ENCODE measurements at places on chromosomes 16 and 17.

DNA sequence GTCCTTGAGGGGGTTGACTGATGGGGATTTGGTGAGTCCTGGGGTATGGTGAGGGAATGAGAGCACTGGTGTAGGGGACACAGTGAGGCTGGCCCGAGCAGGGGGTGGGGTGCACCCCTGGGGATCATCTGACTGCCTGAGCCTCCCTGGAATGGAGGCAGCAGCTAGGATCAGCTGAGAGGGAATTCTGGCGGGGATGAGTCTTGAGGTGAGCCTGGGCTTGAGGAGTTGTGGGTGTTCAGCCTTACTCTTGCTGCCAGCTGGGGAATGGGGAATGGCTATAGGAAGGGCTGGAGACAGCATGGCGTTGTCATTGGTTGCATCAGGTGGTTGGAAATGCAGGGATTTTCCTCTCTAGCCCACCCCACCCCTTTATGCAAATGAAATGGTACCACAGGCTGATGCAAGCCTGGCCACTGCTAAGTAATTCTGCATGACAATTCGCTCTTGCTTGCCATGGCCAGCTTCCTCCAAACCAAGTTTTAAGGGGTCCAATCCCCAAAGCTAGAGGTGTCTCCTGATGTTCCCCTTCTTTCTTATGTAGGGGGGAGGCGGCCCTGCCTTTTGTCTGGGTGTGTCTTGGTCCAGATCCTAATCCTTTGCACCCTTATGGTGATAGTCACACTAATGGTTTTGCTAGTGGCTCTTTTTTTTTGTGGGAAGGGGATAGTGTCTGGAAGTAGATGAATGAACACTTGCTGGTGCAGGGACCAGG is 7.5 kb downstream of the NFE2L1 start:
- peak; percentile 82 for DNase-seq

- no peak for DNase-seq
Observed at GRCh38 chr16:81170824-81171223, 67.7 kb upstream of the BCO1 start.

GRCh38 chr17:80645706-80646325 is 101.2 kb downstream of the RPTOR start:
- DNase-seq, result no peak

GRCh38 chr16:85003725-85004586 is 7.4 kb downstream of the ZDHHC7 start:
- DNase-seq, result no peak

GRCh38 chr16:88506723-88507122 is 53.6 kb downstream of the ZFPM1 start:
- DNase-seq, result no peak

DNA sequence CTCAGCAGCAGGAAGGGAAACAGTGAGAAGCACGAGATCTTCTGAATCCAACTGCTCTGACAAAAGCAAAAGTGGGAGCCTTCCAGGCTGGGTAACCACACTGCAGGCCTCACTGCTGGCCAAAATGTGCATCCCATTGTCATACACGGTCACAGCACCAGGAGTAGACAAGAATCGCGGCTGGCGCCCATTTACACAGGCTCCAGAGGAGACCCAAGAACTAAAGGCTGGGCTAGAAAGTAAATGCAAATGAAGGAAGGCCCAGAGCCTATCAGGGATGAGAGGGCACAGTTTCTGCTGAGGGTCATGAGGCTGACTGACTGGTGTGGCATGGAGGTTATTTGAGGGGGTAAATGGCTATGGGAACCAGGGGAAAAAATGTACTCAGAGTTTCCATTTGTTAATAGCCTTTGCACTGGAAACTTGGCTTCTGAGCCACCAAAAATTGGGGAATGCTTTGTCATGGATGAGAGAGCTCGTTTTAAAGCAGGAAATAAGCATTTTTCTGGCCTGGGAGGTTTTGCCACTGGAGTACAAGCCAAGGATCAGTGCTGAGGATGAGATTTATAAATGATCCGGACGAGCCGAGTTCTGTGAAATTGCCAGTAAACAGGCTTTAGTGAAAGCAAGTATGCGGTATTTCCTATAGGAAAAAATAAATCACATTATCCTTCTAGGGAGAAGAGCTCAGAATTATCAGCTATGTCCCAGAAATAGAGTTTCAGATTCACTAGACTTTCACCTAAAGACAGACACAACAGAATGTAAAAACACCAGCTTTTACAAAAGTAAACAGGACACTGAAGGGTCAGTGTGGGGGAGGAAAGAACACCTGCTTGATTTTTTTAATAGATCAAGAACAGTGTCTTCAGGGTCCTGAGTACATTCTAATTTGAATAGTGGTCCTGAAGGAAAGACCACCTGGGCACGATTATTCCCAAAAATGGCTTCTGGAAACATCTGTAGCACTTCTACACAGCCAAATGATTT is 66.9 kb upstream of the GSG1L start:
- no peak for DNase-seq

DNA sequence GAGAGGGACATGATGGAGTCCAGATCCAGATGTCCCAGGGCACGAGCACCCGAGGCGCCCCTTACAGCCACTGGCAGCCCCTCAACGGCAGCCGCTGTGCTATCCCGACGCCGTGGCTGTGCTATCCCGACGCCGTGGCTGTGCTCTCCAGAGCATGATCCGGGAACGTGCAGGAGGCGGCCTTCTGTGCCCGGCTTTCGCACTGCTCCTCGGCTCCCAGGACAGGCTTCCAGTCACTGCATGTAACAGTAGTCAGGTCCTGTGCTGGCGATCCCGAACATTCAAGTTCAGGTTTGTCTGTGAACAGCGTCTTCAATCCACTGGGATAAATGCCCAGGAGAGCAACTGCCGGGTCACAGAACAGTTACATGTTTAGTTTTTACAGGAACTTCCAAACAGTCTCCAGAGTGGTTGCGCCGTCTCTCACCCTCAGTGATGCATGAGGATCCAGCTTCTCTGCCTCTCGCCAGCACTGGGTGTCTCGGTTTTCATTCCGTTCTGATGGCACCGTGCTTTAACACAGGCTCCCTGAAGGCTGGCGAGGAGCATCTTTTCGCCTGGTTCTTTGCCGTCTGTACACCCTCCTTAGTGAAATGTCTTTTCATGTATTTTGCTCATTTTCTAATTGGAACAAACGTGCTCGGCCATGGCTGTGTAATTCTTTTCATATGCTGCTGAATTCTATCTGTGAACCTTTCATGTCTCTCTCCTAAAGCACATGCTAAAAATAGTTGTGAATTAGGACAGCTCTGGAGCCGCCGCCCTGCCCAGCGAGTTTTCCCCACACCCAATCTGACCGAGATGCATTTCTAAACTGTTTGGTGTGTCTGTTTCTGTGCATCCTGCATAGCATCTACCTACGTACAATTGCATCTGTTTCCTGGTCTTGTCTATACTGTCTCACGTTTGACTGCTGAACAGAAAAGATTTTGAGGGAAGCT is 72.6 kb upstream of the METRNL start:
- no peak for DNase-seq

DNA sequence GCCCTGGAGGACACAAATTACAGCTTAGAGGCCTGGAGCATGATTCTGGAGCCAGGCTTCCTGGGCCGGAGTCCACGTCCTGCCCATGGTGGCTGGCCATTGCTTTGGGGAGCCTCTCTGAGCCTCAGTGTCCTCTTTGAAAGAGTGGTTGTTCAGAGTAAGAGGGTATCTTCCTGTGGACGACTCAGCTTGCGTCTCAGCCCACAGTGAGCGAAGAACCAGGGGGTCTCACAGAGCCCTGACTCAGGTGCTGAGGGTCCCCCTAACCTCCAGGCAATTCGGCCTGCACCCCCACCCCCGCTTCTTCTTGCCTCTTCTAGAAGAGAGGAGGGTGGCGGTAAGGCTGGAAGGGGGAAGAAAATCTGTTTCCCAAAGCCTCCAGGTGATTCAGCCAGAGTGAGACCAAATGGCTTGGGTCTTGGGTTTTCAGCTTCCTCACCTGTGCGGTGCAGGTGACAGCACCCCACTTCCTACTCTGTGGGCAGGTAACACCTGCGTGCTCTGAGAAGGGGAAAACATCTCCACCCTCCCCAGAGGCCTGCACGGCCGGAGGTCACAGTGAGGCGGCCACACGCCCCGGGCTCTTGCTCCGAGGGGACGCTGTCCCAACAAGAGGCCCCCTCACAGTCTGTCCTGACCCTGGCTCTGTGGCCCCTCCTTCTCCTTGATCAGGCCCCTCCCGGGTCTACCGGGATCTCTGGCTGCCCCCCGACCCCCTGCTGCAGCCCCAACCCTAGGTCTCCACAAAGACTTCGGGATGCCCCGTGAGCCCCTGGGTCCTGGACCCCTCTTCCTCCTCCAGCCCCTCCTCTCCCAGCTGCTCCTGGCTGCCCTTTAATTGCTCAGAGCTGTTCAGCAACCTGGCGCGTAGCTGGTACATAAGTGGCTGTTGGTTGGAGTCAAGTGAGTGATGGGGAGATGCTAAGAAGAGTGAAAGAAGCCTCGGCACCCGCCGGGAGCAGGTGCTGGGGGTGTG is 119.2 kb downstream of the METRNL start:
- DNase-seq, result no peak

DNA sequence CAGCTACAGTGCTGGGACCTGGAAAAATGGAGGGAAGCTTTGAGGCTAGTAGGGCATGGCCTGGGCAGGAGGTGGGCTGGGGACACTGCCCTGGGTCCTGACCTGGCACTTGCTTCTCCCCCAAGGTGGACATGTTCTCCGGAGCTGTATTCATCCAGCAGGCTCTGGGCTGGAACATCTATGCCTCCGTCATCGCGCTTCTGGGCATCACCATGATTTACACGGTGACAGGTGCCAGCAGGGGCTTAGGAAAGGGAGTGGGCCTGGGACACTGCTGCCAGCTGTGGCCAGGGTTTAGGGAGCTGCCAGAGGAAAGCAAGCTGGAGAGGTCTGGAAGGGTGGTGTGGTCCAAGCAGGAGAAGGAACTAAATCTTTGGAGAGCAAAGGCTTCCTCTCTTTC is 3.1 kb downstream of the SLC5A2 start:
- DNase-seq, result no peak

DNA sequence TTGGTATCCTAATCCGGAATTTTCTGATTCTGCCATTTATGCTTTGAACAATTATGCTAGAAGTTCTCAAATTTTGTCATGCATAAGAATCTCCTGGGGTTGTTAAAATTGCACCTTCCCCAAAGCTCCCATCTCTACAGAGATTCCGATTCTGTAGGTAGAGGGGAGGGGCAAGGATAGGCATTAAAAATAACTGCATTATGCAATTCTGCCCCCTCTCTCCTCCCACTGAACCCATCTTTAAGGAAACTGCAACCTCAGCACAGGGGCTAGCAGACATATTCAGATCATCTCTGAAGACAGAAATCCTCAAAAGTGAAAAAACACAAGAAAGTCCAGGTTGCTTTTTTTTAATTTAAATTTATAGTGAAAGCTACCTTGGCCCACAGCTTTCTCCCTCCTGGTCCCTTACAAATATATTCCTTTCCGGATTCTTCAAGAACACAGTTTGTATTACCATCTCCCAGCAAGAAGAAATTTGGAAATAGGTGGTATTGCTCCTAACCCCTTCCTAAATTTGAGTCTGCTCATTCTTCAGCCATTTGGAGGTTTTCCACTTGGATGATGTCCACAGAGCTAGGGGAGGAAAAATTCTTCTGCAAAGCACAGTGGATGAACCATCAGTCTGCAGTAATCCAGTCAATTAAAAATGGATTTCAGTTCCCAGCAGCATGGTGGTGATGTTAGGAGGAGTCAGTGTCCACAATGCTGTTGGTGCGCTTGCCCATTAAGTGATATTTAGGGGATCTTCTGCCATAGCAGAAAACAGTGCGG is 67.7 kb downstream of the RBFOX1 start:
- no peak for DNase-seq

GRCh38 chr17:17845046-17845775 is 8.4 kb upstream of the SREBF1 start:
- DNase-seq, result no peak
